GM12865 (cell line): ENCODE measurements at places on chromosomes 1 and 21.

- DNase-seq, result no peak
Measured at GRCh38 chr1:84688463-84689061, 1.7 kb downstream of the SSX2IP start.

DNA sequence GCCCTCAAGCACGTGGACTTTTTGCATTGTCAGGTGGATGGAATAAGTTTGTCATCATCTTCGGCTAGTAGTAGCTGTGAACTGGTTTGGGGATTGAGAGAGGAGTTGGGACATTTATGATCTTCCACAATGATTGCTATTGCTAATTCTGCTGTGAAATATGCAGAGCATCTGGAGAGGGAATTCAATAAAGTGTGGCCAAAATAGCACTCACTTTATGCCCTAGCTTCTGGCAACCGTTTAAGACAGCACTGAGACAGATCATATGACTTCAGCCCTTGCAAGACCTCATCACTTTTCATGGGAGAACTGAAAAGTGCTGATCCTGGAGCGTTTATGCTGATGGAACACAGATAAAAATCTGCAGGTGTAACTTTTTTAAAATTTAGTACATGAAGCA, 360.8 kb downstream of the GPATCH2 start:
- DNase-seq, result no peak

DNA sequence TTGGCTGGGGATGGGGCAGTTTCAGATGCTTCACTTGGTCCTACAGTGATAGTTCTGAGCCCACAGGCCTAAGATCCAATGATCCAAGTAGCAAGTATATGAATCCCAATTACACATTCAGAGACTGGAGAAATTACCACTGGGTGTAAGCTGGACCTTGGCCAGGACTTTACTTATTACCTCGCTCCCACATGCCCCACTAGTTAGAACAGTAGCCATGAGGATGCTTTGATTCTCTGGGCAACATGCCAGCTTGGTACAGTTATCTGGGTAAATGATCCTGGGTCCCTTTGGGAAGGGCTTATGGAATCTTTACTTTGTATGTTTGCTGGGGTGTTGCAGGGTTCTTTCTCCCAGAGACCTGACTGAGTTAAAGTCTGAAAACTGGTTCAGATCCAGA, 5.0 kb upstream of the FCAMR start:
- DNase-seq, result no peak

DNA sequence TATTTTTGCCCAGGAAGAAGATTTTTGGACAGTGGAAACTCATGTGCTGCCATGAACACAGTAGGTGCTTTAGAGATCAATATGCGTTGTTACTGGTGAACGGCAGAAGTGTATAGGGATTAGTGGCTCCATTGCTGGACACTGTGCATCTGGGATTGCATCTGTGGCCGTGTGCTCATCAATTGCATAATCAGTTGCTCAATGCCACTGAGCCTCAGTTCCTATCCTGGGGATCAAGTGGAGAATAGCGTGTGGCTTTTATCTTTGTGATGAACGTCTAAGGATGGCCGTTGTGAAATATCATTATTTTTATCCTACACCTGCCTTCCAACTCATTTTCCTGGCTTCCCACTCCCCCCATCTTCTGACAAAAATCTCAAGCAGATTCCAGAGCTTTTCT, 5.4 kb downstream of the TNN start:
- DNase-seq, result no peak

- no peak for DNase-seq
Measured at GRCh38 chr1:68281946-68282615, 49.8 kb upstream of the WLS start.

DNA sequence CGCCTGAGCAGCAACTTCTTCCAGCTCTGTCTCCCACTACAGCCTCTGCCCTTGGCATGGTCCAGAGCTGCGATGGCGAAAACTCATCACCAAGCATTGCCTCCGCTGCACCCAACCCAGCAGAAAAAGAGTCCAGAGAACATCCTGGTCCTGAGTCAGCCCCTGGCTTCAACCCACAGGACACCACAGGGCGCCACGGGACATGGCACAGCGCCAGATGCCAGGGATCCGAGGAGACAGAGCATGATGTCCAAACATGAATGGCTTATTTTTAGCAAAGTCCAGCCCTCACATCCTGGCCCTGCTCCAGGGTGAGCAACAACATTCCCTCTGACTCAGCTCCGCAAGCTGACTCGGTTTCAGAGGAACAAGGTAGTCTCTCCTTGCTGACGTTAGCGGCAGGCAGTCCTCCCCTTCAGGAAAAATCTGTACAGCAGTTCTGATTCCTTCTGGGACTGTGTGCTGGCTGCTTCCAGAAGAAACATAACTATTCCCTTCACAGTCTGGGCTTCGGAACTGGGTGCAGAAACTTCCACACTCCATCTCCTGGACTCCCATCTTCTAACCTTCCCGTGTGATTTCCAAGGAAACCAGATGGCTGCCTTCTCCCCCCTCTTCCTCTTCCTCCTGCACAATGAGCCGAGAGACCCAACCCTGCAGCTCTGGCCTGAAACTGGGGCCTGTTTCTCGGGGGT, 131.3 kb downstream of the TOMM20 start:
- DNase-seq, result no peak

DNA sequence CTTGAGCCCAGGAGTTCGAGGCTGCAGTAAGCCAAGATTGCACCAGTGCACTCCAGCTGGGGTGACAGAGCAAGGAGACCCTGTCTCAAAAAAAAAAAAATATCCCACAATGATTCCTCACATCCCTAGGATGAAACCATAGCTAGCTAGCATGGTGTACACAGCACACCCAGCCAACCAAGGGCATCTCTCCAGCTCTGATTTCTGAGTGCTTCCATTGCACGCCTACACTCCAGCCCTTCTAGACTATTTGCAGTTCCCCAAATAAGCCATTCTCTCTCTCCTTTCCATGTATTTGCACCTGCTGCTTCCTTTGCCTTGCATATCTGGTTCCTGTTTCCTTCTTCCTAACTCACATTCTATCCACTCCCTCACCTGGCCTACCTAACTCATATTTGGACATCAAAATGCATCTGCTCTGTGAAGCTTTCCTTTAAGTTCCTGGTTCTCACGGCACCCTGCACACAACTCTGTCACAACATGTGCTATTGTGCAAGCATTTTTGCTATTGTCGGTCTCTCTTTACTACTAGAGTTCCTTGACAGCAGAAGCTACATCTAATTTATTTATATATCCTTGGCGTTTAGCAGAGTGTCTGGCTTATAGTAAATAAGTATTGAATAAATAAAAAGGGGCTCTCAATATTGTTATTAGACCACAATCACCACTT, 2.4 kb upstream of the ELAPOR1 start:
- DNase-seq, result no peak

DNA sequence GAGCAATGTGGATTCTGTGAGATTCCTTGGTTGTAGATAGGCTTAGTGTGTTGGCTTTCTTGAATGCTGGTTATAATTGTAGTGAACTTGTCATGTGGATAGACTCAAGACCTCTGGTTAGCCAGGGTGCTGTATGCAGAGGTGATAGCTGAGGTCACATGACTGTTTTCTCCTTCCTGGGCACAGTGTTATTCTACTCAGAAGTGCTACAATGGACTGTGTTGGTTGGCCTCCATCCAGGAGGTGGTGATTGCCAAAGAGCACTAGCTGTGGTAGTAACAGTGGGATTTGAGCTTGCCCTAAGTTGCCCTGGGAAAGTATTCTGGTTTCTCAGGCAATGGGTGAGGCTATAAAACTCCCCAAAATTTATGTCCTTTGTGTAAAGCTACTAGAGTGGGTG, 71.6 kb downstream of the SH3BGR start:
- no peak for DNase-seq

GRCh38 chr1:23184212-23184934, 15.7 kb upstream of the LUZP1 start:
- DNase-seq, result peak; percentile 55

GRCh38 chr1:52662645-52663313, 29.8 kb downstream of the SHISAL2A start:
- DNase-seq, result no peak

DNA sequence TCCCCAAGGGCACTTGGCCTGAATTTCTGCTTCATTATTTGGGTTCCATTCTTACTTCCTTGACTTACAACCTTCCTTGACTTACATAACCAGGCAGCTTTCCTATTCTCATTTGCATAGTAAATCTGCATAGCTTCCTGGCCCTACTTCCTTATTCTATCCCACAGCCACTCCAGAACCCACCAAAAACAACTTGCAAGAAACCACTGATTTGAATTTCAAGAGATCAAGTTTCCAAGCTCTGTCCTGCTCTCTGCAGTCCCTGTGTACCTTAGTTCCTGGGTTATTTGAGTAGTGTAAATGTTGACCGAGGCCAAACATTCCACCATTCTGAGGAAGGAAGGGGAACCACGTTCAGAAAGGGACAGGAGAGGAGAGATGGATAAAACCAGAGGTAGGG, 603.3 kb downstream of the PTPRC start:
- peak; percentile 2 for DNase-seq

GRCh38 chr1:214567481-214567980, 16.1 kb upstream of the PTPN14 start:
- DNase-seq, result no peak

- no peak for DNase-seq
Measured at GRCh38 chr1:35939484-35939883, 8.6 kb downstream of the AGO3 start.

DNA sequence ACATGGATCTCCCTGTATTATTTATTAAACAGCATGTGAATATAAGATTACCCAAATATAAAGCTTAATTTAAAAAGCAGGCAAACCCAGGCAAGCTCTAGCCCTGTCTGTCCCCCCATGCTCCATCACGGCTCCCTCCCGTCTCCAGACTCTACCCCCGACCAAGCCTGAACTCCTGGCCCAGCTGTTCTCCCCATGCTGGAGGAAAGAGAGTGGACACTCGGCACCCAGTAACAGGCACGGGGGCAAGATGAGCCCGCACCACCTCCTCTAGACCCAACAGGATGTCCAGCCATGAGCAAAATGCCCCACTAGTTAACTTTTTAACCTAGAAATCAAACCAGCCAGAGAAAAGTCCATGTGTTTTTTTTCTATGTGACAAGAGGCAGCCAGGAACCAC, 19.3 kb downstream of the SLC19A1 start:
- DNase-seq, result no peak

DNA sequence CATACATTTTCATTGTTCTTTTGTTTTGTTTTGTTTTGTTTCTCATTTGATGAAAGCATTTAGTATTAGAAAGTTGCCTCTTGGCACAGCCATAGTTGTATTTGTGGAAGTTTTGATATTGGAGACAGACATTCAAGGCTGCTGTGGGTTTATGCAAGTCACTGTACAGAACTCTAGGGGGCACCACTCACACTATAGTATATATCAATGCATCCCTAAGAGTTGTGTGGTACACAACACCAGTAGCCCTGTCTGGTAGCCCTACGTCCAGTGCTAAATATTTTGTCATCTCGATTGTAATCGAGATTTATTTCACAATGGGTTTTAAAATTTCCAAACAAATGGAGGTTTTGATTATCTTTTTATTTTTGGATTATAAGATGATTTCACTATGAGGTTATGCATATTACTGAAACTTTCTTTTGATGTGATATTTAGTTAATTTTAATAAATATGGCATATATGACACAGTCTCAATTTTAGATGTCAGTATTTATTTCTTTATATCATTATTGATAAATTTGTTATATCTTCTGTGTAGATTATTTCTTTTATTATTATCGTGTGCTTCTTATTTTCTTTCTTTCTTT, 112.2 kb downstream of the NR5A2 start:
- peak; percentile 77 for DNase-seq

GRCh38 chr1:246219508-246220030, 287.5 kb downstream of the SMYD3 start:
- DNase-seq, result peak; percentile 64

GRCh38 chr1:24643363-24644099, 429 bp downstream of the SRRM1 start:
- peak; percentile 52 for DNase-seq

GRCh38 chr21:43866659-43867331, 1.8 kb downstream of the AGPAT3 start:
- peak; percentile 80 for DNase-seq

DNA sequence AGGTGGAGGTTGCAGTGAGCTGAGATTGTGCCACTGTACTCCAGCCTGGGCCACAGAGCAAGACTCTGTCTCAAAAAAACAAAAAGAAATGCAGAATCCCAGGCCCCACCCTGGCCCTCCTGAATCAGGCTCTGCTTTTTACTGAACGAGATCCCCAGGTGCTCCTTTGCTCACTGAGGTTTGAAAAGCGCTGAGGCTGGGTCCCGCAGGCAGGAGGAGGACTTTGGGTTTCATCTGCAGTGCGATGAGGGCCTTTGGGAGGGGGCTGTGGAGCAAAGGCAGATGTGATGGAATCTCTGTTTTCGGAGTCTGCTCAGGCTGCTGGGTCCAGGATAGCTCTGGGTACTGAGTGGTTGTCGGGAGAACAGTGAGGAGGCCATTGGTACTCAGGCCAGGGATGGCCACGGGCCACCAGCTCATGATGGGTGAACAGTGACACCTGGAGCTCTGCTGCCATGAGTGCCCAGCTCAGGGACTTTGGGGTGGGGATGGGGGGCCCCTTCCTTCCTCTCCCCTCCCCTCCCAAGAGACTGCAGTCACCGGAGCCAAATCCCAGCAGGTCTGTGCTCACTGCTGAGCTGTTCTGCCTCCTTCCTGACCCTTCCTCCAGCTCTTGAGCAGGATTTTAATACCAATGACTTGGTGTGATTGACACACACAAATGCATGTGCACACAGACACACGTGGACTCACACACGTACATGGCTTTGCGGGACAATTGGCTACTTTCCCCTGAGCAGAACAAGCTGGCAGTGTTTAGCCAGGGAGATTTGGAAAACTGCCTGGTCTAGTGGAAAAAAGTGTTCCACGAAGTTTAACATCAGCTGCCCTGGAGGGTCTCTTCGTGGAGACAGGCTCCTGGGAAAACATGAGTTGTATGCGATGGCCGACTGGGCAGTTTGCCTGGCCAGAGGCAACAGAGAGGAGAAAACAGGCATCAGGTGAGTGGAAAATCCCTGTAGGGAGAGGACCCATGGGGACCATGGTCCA, 3.6 kb upstream of the DHRS3 start:
- no peak for DNase-seq

DNA sequence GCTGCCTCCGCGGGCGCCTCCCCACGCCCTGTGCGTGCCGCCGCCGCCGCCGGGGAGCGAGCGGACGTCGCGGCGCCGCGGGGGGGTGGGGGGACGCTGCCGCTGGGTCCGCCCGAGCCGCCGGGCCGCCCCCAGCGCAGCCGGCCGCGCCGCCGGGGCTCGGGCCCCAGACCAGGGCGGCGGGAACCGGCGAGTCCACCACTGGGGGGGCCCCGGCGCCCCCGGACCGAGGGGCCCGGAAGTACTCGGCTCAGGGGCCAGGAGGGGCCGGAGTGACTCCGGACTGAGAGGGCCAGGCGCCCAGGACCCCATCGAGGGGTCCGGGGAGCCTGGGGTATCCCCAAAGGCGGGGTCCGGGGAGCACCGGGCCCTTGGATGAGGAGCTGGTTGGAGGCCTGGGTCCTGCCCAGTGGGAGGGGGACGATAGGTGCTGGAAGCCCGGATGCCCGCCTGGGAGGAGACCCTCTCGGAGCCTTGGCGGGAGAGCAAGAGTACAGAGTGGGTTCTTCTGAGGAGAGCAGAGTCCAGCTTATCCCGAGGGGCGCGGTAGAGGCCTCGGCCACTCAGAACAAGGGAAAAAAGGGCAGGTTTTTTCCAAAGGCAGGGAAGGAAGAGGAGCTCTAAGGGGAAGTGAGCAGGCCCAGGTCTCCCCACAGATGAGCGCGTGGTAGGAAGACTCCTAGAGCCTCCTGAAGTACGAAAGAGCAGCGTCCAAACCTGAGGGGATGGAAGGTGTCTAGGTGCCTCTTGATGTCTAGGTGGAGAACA, 556 bp downstream of the GMEB1 start:
- DNase-seq, result peak; percentile 89

- peak; percentile 52 for DNase-seq
Measured at GRCh38 chr1:217369271-217369981, 261.5 kb downstream of the GPATCH2 start.
